Amniotic stem cell (primary cell): ENCODE measurements at places on chromosomes 2 and 18.

DNA sequence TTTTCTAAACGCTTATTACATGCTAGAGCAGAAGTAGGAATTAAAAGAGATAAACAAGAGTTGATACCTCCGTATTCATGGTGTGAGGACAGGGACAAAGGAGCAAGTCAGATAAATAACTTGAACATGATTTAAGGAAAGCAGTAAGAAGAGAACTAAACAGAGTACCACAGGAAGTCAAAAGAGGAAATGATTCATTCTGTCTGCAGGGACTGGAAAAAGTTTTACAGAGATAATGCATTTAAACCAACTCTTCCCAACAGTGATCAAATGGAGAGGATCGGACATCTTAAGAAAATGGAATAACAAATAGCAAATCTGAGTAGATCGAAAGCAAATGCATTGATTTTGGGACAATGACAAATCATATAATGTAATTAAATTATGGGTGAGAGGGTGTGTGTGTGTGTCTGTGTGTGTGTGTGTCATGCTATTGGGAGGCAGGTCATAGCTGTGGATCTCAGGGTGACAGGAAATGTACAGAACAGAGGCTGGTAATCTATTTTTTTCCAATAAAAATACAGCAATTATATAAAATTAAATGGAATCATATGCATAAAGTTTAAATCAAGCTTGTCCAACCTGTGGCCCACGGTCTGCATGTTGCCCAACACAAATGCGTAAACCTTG, 113.4 kb downstream of the MC4R start:
- no peak for DNase-seq

DNA sequence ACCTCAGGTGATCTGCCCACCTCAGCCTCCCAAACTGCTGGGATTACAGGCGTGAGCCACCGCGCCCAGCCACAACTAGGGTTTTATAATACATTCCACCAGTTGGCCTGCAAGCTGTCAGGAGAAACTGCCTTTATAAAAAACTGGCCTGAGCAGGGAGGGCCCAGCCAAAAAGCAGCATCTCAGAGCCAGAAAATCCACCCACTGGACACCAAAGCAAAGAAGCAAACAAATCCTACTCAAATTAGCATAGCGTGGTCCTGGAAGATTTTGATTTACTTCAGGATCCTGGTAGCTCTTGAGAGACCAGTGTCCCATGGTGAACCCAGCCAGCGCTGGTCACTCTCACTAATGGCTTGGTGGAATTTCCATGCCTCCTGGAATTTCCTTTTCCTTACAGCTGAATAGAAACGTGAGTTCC, 60.0 kb upstream of the PXDN start:
- DNase-seq = no peak

DNA sequence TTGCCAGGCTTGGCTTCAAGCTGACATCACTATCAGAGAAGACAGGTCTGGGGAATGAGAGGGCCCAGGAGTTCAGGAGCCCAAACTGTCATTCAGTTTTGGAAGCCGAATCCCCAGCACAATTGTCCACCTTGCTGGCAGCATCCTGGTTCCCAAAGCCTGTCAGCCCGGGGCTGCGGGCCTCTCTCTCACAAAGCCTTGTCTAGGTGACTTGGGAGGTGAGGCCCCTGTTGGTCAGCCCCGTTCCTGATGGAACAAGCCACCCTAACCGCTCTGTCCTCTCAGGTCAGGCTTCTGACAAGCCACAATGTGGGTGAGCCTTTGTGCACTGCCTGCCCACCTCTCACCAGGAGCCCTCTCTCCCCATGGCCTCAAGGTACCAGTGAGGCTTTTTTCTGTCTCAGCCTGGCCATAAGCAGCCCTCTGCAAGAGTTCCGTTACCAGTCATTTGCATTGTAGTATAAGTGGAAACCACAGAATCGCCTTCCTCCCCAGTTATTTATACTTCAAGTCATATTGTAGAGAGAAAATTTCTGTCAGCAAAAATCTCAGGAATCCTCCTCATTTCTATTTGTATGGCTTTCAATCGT, 100.6 kb downstream of the MSH2 start:
- no peak for DNase-seq

DNA sequence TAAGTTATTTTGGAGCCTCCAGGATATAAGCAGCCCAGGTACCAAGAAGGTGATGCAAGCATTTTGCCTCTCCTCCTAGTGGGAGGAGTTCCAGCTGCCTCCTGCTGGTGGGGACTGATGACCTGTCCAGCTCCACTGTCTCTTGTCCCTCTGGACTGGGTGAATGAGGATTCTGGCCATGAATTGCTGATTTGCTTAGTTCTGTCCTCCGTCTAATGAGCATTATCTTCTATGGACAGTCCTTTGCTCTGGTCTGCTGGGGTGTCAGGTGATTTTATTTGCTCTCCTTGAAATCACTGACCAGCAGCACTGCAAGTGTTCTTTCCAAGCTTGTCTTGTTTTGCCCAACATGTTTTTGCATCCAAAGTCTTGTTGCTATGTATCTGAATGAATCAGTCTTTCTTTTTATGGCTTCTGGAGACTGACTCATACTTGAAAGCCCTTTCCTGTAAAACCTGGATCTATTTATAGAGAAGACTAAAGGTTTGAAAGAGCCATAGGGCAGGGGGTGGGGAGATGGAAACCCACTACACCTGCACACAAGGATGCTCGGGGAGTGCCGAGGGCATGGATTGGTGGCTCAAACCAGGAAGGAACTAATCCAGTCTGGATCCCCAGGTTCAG, 40.5 kb upstream of the EFHD1 start:
- peak; percentile 1 for DNase-seq

- DNase-seq = no peak
These were observed 18.3 kb upstream of the MAP4K4 start for GRCh38 chr2:101679037-101679726.

DNA sequence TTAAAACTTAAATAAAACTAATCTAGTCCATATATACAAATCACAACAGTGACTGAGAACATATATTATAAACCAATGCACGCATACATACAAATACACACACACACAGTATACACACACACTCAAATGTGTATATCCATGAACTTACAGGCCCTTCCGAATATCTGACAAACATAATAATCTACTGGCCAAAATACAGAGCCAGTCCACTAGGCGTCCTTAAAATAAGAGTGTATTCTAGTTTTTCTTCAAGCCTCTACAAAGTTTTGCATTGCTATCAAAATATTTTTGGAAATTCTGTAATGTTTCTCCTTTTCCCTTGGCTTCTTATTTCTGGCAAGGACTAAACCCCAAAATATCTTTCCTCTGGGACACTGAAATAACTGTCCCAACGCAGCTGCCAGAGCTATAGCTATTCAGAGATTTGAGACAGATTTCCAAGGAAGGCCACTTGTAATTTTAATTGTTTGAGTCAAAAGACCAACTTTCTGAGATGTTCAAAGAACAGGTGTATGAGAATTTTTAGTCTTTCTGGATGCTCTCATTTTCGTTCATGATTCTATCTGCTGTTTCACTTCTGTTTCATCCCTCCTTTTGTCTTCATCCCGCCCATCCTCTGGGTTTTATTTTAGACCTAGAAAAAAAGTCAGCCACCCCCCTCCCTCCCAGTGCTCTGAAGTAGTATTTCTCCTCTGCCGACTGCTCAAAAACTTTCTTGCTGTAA, 24.1 kb upstream of the SP3 start:
- DNase-seq = no peak

DNA sequence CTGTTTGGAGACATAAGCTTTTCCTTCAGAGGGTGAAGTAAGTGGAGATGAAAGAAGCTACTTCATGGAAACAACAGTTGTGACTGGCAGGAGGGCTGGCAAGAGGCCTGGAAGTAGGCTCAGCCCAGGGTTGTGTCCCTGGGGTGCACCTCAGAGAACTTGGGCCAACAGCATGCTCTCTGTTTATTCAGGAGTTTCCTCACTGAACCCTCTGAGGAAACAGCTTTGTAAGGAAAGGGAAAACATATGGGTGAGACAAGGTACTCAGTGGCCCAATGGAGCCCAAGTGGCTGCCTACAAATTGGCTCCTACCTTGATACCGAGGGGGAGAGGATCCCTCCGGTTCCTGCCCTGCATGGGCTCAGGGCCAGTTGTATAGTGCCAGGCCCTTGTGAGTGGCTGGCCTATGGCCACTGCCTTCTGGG, 115.5 kb upstream of the ITGA6 start:
- DNase-seq = no peak

- no peak for DNase-seq
These were observed 91.8 kb downstream of the TGIF1 start for GRCh38 chr18:3541549-3542386.

GRCh38 chr2:146734042-146734820, 1110.6 kb upstream of the ACVR2A start:
- no peak for DNase-seq

- DNase-seq = no peak
These were observed 363.3 kb downstream of the MBD2 start for GRCh38 chr18:53861185-53861584.

- DNase-seq = no peak
These were observed 832.0 kb upstream of the ZEB2 start for GRCh38 chr2:145351864-145352425.

GRCh38 chr18:74631623-74632350, 34.1 kb downstream of the ZNF407 start:
- no peak for DNase-seq

DNA sequence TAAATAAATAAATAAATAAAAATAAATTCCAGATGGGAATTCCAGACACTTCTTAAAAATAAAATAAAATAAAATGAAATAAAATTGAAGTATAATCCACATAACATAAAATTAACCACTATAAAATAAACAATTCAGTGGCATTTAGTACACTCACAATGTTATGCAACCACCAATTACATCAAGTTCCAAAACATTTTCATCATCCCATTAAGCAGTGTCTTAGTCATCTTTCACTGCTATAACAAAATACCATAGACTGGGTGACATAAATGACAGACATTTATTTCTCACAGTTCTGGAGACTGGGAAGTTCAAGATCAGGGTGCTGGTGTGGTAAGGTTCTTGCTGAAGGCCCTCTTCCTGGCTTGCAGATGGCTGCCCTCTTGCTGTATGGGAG, 22.6 kb upstream of the PROKR1 start:
- no peak for DNase-seq

GRCh38 chr2:239438995-239439753, 38.4 kb upstream of the HDAC4 start:
- DNase-seq = no peak

DNA sequence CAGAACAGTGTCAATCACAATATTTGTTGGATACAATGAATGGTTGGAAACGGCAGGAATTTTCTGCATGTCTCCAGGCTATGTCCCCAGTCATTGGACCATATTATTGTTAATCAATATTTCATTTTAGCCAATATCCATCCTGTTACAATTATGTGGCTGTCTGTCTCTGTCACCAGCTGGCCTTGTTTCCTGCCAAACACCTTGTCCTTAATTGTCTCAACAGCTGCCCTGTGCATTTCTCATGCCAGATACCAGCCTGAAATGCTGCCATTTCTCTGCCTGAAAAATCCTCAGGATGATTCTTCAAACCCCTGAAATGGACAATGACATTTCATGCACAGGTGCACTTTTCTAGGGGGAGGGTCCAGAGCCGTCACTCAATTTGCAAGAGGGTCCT, 170.6 kb downstream of the ALPK2 start:
- no peak for DNase-seq

DNA sequence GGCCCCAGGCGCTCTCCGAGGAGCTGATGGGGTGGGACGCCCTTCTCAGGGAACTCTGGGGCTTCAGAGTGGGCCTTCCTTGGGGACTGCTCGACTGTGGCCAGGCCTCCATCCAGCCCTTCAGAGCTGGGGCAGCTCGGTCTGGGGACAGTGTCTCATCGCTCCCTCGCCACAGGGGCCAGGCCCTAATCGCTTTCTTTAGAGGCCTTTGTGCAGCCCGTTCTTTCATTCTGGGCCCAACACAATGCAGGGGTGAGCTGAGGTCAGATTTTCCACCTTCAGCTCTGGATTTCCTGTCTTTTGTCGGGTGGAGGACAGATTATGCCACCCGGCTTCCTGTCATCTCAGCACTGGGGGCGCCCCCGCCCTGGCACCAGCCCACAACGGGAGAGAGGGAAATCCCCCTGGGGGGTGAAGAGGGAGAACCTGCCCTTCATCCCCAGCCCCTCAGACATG, 25.2 kb downstream of the MYCN start:
- no peak for DNase-seq

DNA sequence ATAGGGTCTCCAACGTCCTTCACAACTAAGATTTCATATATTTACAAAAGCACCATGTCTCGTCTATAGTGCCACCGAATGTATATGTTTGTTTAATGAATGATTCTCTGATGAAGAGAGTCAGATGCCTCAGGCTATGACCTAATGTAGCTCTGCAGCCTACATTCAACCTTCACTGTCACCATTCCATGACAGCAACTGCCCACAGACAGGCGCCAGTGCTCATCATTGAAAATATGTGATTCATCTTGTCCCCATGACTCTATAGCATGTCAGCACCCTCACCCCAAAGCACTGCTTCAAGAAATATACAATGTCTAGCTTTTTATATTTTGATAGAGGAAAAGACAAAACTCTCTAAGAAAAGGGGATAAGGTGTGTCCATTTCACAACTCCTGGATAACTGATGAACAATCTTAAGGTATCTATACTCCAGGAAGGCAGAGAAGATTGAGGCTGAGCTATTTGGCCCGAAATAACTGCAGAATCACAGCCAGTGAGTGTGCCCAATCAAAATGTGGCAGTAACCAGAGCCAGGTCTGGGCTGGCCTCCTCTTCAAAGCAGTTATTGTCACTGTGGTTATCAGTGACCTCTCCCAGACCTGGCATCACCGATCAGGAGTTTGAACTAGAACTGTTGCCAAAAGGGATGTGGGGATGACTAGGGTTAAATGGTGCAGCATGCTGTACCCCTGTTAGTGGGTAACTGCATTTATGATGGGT, 246.6 kb downstream of the SETBP1 start:
- no peak for DNase-seq

- DNase-seq = no peak
These were observed 44.1 kb downstream of the MTHFD2 start for GRCh38 chr2:74242354-74243071.

DNA sequence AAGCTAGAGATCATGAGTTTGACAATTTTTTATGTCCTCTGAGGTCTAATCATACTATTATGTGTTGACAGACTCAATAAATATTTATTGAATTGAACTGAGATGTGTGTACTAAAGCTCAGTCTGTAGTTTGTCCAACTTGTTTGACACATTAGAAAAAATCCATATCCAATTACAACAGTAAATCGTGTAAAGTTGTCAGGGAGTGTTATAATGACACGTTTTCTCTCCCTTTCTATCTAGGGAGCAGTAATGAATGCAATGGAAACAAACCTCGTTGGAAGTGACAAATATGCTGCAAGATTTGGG, 28.4 kb downstream of the ITGA4 start:
- DNase-seq = no peak

DNA sequence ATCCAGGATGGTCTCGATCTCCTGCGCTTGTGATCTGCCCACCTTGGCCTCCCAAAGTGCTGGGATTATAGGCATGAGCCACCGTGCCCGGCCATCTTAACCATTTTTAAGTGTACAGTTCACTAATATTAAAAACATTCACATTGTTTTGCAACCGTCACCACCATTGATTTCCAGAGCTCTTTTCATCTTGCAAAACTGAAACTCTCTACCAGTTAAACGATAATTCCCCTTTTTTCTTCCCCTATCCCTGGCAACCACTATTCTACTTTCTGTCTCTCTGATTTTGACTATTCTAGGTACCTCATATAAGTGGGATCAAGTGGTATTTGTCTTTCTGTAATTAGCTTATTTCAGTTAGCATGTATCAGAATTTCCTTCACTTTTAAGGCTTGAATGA, 16.8 kb upstream of the NEUROD1 start:
- no peak for DNase-seq
